Ecto neural progenitor cell (in vitro differentiated cells): ENCODE measurements at places on chromosomes 6 and 20.

DNA sequence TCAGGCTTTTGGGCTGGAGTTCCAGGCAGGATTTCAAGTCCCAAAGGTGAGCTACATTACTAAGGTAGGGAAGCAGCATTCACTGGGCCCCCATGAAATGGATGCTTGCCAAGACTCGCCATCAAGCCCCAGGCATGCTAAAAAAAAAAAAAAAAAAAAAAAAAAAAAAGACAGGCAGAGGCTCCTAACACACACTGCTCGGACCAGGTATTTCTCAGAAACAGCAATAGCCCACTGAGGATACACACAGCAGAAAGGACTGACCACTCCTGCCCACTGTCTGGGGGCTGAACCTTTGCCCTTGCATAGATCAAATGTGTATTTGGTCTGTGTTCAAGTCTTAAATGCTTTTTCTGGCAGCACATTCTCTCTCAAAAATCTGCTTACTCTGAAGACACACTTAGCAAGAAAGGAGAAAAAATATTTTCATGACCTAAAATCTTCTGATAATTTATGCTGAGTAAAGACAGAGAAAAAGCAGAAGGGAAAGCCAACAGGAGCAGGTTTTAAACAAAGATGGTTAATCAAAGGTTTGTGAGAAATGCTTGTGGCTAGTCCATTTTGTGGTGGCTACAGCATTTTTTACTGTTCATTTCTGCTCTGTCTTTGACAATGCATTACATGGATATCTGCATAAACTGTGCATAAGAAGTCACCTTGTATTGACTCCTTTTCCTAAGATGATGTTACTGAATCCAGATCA, 37.9 kb upstream of the BEND6 start:
- DNase-seq, result no peak

GRCh38 chr6:24990236-24990845, 54.6 kb upstream of the RIPOR2 start:
- DNase-seq, result no peak

- no peak for DNase-seq
These were observed 251.4 kb downstream of the SMOC2 start for GRCh38 chr6:168692193-168692914.

DNA sequence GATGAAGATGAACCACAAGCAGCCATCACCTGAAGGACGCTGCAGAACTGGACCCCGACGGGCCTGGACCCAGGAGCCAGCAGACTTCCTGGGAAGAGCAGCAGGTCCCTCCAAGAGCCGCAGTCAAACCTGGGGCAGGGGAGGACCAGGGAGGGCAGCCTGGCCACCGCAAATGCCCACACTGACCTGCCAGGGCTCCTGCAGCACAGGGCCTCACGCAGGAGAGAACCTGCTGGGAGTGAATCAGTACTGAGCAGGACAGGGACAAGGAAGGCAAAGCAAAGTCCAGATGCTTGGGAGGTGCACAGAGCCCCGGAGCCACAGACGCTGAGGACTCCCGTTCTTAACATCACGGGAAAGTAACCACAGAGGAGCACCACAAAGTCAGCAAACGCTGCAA, 75.2 kb downstream of the TAF4 start:
- DNase-seq, result no peak

- DNase-seq, result no peak
These were observed 35.9 kb downstream of the MAPK14 start for GRCh38 chr6:36063318-36064060.
